Stimulated activated CD4-positive, alpha-beta T cell treated with anti-CD3 and anti-CD28 coated beads, Interleukin-4, amount 100 ng/mL, for 24 hours (primary cell): ENCODE measurements at places on chromosomes 3 and 15.

DNA sequence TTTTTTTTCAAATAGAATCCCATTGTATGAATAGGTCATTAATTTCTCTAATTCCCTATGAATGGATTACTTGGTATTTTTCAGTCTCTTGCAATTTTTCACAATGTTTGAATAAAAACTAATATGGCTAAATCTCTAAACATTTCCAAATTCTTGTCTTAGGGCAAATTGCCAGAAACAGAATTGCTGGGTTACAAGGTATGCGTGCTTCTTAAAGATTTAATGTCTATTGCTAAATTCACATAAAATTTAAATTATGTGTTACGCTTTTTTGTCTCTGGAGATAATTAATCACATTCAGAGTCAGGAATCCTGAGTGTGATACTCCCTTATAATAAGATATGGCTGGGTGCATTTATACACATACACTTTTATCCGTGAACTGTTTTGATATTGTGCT, 264.5 kb upstream of the TBL1XR1 start:
- DNase-seq, result no peak

DNA sequence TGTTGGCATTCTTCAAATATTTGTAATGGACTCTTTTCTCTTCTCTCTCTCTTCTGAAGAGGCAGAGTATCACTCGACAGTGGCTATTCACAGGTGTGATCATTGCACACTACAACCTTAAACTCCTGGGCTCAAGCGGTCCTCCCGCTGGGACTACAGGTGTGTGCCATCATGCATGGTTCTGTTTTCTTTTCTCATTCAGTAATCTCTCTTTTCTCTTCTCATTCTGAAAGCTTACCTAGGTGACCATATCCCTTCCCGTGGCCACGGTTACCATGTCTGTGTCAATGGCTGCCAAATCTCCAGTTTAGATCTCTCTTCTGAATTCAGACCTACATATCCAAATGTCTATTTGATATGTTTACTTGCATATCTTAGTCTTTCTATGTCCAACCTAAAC, 96.3 kb downstream of the SOX2 start:
- DNase-seq, result no peak

DNA sequence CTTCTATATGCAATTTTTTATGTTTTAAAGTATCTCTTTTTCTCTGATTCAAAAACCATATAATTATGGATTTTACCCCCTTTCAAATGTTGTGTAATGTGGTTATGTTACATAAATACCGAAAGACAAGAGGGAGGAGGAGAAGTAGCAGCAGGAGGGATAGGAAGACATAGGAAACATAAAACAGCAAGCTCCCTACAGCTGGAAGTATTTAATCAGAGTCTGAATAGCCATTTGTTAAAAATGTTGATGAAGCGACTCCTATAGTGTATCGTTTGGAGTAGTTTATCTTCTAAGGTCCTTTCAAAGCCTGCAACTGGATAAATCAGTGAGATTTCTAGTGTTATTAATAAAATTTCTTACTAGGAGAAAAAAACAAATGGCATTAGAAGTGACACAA, 598.1 kb upstream of the GOLIM4 start:
- no peak for DNase-seq

DNA sequence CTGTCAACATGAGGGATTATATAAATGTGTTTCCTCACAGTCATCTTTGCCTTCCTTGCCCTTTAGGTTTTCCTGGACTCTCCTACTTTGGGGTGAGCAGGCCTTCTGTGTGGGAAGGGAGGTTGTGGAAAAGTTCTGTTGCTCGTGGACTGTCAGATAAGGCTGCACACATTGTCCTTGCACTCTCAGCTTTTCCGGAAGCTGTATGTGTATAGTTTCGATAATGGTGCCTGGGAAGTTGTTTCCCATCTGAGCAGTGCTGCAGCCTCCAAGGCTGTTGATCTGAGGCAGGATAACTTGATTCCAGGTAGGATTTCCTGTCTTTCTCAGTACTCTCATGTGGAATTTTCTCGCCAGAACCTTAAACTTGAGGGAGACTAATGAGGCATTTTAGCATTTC, 297.8 kb upstream of the AZI2 start:
- no peak for DNase-seq

DNA sequence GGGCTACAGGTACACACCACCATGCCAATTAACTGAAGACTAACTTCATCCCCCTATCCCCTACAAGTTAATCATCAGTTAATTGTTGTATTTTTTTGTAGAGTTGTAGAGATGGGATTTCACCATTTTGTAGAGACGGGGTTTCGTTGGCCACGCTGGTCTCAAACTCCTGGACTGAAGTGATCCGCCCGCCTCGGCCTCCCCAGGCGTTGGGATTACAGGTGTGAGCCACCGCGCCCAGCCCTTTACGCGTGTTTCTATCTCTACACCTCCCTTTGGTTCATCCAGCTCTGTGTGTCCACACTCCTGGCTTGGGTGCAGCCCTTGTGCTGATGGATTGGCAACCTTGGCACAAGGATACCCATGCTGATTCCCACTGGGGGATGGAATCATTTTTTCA, 258.8 kb downstream of the FAM43A start:
- no peak for DNase-seq

- DNase-seq, result no peak
Measured at GRCh38 chr3:139935016-139935865, at the start of gene CLSTN2. Gene CLSTN2 (plus strand): TSS chr3:139935185.

GRCh38 chr3:49699281-49699979, 10.1 kb downstream of the RNF123 start:
- no peak for DNase-seq

GRCh38 chr3:11283139-11283475, 10.9 kb downstream of the ATG7 start:
- no peak for DNase-seq

GRCh38 chr3:28295898-28296490, 52.5 kb upstream of the ZCWPW2 start:
- no peak for DNase-seq

DNA sequence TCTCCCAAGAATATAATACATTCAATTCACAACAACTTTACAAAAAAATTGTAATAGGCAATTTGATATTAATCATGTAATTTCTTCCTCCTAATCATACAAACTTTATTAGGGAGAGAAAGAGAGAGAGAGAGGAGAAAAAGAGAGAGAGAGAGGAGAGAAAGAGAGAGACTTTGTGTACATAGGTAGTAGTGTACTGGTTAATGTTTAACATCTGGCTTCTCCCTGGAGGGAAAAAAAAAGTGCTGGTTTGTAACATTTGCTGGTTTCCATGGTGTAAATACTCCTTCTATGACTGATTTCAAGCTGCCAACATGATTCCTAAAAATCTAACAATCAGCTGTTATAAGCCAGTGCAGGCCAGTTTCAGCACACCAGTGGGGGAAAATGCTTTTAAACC, 98.0 kb upstream of the ARHGEF26 start:
- no peak for DNase-seq

DNA sequence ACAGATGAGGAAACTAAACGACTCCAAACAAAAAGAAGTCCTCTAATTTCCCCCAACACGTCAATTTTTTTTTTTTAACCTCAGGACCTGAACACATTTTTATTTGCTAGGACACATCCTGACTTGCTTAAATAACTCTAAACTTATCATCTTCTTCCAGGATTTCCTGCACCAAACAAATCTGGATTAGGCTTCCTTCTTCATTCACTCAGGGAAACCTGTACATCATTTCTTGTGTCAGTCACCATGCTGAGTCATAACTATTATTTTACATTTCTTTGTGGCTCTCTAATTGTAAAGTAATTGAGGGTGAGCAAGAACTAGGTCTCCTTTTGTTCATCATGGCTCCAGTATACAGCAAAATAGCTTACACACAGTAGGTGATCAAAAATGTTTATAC, 433.4 kb upstream of the GBE1 start:
- DNase-seq, result no peak

- no peak for DNase-seq
Measured at GRCh38 chr3:172604895-172605646, 81.8 kb upstream of the TNFSF10 start.

- DNase-seq, result no peak
Measured at GRCh38 chr3:187694801-187695200, 7.6 kb downstream of the RTP2 start.

DNA sequence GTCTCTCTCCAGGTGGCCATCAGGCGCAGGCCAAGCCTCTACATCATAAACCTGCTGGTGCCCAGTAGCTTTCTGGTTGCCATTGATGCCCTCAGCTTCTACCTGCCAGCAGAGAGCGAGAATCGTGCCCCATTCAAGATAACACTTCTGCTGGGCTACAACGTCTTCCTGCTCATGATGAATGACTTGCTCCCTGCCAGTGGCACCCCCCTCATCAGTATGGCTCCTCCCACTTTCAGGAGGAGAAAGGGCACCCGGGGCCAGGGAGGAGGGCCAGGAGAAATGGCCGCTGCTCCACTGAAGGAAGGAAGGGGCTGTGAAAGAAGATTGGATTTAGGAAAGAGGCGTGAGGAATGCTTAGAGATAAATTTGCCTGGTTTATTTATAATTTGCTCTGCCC, 6.6 kb downstream of the HTR3C start:
- no peak for DNase-seq

GRCh38 chr3:155488671-155489070, 195.2 kb upstream of the STRIT1 start:
- no peak for DNase-seq

DNA sequence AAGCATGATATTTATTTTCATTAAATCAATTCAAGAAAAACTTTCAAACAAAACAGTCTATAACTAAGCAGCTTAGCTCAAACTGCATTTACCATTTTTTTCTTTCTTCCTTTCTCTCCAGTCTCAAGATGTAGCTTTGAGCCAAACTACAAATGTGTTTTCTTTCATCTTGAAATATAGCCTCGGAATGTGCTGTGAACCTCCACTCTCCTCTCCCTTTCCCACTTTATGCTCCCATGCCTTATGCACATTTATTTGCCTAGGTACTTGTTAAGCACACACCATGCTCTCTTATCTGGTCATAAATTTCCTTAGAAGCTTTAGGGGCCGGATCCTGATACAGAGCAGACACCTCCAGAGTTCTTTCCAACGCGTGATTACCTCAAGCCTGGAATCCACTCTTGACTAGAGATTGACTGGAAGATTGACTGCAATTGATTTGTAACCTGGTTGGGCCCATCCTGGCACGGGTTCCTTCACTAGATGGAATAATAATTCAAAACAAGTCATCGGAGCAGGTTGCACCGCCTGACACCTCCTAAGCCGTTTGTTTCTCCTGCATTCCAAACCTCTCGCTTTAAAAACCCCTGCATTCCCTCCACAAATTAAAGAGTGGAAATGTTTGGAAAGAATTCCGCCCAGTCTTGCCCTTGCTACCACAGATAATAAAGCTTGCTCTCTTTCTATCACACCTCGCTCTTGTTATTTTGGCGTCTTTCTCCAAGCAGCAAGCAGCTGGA, 344.7 kb downstream of the CHL1 start:
- no peak for DNase-seq

DNA sequence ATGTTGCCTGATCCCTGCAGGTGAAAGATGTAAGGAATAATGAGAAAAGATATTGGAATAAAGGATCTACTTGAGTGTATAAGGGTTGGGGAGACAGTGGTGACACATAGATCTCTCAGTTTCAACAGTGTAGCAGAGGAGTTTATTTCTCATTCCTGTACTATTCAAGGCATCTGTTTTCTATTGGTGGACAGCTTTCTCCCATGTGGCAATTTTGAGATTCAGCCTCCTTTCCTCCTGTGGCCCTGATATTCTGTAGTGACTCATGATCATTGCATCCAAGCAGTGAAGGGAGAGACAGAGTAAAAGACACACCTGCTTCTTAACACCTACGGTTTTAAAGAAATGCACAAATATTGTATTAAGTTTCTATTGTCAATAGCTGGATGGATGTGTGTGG, 327.6 kb downstream of the GRM7 start:
- DNase-seq, result no peak

DNA sequence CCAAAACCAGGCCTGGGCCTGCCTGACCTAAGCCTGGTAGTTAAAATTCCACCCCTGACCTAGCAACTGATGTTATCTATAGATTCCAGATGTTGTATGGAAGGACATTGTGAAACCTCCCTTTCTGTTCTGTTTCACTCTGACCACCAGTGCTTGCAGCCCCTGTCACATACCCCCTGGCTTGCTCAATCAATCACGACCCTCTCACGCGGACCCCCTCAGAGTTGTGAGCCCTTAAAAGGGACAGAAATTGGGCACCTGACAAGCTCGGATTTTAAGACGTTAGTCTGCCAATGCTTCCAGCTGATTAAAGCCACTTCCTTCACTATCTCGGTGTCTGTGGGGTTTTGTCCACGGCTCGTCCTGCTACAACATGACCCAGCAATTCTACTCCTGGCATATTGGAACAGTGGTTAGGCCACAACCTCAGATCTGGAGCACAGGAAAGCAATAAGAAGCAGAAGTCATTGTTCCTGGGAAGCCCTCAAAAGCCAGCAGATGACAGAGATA, 36.7 kb upstream of the LHFPL4 start:
- no peak for DNase-seq

GRCh38 chr15:47932951-47933641, 187.7 kb upstream of the SLC24A5 start:
- no peak for DNase-seq

DNA sequence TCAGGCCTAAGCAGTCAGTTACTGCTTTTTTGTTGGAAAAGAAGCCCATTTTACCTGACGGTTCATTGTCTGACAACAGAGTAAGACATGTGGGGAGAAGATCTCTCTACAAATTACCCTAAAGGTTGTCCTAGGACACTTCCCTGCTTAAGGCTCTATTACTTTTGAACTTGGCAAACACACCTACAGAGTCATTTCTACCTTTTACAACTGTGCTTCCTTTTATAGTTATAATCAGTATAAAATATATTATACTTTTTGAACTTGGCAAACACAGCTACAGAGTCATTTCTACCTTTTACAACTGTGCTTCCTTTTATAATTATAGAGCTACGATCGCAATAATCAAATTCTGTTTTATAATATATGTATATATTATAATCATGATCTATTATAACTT, 215.0 kb downstream of the TPRG1 start:
- no peak for DNase-seq
